Activated CD8-positive, alpha-beta memory T cell treated with anti-CD3 and anti-CD28 coated beads for 1 hour (primary cell): ENCODE measurements at places on chromosomes 7 and 10.

GRCh38 chr10:30216821-30217220 lies 132.3 kb downstream of the MTPAP start:
- DNase-seq: no peak

DNA sequence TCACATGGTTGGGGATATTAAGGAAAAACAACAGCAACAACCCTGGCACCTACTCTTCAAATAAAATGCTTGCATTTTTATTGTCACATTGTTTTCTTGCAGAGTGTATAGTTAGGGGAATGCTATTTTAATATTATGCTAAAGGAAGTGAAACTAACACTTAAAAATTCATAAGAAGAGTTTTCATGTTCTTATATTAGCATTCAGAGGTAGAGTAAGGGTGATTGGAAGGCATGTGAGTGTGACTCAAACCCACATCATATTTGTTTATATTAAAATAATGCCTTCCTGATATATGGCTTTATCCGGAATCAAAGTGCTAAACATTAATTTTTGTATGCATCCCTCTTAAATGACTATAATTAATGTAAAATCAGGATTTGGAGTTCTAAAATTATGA lies 59.8 kb upstream of the TES start:
- no peak for DNase-seq

DNA sequence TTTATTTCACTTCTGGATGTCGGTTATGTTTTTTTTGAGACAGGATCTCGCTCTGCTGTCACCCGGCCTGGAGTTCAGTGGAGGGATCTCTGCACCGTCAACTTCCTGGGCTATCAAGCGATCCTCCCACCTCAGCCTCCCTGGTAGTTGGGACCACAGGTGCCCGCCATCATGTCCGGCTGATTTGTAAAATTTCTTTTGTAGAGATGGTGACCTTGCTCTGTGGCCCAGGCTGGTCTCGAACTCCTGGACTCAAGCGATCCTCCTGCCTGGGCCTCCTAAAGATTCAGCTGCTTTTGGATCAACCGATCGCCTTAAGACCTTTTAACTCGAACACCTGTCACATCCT lies 606 bp upstream of the RABGEF1 start:
- no peak for DNase-seq

- DNase-seq: no peak
These were observed 218.0 kb upstream of the IGFBP3 start for GRCh38 chr7:46139079-46139478.

GRCh38 chr10:132408823-132409666 lies 12.0 kb downstream of the PWWP2B start:
- DNase-seq: no peak

DNA sequence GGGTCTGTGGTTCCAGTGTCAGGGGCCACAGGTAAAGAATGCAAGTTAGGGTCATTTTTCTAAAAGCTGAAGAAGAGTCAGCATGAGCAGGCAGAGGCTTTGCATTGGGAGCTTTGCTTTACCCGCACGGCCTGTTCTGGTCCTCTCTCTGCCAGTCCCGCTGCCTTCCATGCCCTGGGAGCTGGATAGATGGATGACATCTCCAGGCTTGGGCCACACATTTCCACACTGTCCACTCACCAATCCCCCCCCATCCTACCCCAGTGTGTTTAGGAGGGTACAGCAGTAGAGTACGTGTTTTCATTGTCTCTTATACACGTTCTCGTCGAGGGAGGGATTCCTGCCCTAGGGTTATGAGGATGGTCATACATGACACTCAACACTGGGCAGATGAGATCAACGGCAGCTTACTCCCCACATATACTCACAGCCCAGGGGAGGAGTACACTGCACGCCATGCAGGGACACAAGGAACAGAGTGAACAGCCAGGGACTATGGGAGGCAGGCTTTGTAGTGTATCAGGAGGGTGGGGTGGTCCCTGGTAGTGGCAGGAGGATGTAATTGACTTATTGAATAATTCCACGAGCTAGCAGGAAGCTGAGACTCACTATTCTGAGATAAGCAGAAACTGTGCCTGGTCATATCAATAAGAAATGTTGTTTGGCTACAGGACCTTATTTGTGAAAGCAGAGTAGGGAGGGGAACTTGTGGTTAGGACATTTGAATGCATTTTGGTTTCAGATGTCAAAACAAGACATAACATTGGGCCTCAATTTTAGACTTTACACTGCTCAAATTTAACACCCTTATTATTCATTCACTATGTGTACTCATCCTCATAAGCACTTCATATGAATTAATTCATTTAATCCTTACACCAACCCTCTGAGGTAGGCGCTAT lies 36.6 kb downstream of the PLPP4 start:
- DNase-seq: no peak
